ENCODE measurements at places on chromosomes 1 and 21. TPM values are rescaled to one million over a fixed set of nuclear protein-coding genes. Genes with fewer than 3 reads are reported as not detected.

The LEFTY1 gene
- total RNA-seq, result not detected

The NECTIN4 gene
- total RNA-seq, result 0.18 TPM

The DPYD gene
- total RNA-seq, result 47.3 TPM

The CYP4A11 gene
- total RNA-seq, result not detected

The TUT4 gene
- total RNA-seq, result 28.6 TPM

The CYP4A22 gene
- not detected for total RNA-seq

The MYOC gene
- total RNA-seq, result not detected

The CIART gene
- 13.9 TPM for total RNA-seq

The FCMR gene
- total RNA-seq, result not detected

The FAM78B gene
- 0.28 TPM for total RNA-seq

The INAVA gene
- total RNA-seq, result not detected

The RAD54L gene
- 4.8 TPM for total RNA-seq

The FCRL6 gene
- not detected for total RNA-seq

The DYNLT4 gene
- total RNA-seq, result not detected

The PAPPA2 gene
- total RNA-seq, result 0.18 TPM

Measured in IMR-90 (cell line).